ENCODE measurements at places on chromosomes 12 and 14.
A peak's percentile ranks its signal among the peaks of the same experiment; 100 is the strongest.

DNA sequence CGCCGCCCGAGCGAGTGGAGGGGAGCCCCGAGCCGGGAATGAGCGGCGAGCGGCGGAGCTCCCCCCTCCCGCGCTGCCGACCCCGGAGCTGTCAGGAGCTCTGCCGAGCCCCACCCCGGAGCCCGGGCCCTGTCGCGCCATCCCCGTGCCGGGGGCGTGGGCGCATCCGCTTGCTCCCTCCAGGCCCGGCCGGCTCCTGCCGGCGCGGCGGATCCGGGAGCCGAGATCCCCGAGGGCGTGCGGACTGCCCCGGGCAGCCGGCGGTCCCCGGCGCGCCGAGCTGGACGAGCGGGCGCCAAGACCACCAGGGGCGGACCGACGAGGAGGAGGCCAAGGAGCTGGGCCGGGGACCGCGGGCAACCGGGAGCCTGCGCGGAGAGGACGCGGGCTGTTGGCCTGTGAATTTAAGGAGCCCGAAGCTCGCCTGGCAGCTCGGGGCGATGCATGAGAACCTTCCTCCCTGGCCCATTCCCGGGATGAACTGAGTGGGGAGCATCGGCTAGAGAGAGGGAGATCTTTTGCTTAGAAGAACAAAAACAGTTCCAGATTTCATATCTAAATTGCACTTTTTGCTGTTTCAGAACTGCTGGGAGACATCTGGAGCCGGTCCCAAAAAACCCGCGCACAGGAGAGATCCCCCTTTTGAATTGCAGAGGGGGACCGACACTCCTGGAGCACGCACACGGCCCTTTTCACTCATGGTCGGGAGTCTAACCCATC, 2.0 kb downstream of the PTHLH start:
- DNase-seq, result peak; percentile 57

- DNase-seq, result no peak
These were observed 15.7 kb upstream of the PHETA1 start for GRCh38 chr12:111384596-111384995.

DNA sequence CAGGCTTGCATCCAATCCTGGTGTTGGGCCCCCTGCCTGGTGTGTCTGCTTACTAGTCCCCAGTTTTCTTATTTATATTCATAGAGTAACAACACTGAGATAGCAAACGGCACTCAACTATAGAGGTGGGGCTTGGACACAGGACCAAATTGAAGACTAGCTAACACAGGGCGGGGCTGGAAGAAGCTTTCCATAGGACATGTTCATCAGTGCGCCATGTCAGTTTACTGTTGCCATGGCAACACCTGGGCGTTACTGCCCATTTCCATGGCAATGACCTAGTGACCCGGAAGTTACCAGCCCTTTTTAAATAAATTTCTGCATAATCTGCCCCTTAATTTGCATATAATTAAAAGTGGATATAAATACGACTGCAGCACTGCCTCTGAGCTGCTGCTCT, 275.5 kb upstream of the TMEM132C start:
- DNase-seq, result no peak

DNA sequence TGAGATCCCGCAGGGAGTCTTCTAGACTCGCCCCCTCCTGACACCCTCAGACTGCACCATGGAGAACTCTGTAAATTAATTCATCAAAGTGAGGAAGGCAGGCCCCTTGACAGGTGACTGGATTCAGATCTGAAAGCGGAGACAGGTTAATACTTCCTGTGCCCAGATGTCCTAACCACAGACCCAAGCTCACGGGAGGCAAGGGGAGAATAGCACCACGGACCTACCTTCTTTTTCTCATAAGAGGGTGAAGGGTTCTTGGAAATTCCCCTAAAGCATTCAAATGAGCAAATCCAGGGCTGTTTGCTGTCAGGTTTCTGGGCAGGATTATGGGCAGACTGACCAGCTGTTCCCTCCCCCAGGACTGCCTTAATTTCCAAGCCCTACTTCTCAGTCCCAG, 170.0 kb downstream of the ZFP36L1 start:
- peak; percentile 24 for DNase-seq

DNA sequence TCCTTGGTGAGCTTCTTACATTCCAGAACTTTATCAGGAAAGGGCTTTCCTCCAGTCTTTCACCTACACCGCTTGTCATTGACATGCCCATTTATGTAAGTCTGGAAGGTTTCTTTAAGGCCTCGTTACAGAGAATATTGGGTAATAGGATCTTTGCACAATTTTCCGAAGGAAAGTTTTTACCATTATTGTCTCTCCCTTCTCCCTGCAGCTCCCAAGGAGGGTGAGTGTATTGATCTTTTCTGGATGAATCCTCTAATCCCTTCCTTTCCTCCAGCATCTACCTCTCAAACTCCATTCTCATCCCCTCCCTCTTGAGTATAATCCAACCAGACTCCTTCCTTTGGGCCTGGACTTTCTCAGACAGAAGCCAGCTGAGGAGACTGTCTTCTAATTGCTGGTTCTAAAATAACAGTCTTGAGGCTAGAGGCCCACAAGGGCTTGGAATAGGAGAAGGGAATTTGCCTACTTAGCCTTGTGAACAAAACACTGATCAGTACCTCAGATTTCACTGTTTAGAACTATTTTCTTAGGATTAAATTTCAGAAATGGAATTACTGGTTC, 21.8 kb downstream of the WNK1 start:
- no peak for DNase-seq

DNA sequence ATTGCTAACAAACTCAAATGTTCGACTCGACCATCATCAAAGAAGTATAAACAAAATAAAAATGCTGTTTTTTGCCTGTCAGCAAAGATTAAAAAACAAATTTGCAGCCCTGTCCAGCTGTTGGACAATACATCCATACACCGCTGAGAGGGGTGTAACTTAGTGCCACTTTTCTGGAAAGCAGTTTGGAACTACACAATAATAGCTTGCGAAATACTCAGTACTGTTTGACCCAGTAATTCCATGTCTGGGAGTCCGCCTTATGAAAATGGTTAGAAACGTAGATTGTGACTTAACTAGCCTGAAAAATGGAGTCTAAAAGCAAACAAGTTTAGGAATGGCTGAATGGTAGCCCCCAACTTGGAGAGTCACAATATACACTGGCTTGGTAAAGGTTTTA, 6.4 kb downstream of the USP30 start:
- no peak for DNase-seq

GRCh38 chr12:116406529-116406928, 129.0 kb upstream of the MED13L start:
- peak; percentile 96 for DNase-seq

DNA sequence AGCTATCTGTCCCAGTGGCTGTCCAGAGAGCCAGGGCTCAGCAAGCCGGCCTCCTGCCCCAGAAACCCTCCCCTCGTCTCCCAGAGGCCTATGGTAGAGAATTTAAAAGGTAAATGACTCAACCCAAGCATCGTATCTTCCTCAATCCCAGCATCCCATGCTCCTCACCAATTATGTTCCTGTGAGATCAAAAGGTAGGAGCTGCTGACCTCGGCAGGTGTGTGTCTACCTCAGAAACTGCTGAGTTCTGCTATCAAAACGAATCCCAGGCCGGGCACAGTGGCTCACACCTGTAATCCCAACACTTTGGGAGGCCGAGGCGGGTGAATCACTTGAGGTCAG, 49.3 kb downstream of the FOXN3 start:
- no peak for DNase-seq

DNA sequence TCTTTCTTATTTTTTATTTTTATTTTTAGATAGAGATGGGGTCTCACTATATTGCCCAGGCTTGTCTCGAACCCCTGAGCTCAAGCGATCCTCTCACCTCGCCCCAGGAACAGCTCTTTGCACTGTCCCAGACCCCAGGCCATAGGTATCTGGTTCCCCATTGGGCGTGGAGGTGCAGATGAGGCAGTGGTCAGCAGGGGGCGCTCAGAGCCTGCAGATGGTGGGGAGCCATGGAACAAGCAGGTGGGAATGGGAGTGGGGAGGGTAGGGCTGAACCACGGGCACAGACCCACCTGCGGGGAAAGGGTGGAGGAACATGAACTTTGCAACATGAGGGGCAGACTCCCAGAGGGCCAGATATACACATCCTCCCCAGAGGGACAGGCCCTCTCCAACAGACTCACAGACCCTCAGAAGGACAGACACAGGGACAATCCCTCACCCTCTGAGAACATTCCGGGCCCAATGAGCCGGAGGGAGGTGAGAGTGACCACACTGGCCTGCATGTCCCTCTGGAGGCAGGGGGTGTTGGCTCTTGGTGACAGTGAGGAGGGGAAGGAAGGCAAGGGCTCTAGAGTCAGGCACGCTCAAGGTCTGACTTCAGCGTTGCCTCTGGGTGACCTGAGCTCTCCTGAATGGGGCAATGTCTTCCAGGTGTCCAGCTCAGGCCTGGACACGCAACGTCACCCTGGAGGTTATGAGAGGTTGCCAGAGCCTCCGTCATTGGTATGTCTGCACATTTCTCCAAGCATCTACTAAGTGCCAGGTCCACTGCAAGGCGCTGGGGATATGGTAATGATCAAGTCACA, 34.9 kb downstream of the KRT80 start:
- DNase-seq, result peak; percentile 90

- DNase-seq, result no peak
These were observed 781.4 kb upstream of the TMEM132C start for GRCh38 chr12:127485528-127485927.

DNA sequence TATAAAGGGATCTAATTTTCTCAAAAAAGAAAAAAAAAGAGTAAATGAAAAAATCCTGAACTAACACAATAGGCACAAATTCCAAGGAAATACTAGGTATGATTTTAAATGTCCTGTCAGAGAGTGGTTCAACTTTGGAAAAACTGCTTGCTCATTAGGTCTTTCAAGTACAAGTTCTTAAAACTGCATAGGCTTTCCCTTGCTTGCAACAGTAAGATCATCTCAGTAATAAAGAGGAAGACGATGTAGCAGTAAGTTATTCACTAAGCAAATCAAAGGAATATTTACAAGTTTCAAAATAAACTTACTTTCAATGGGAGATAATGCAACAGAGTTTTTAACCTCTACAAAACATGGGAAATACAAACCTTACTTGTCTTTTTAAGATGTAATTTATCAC, 21.6 kb downstream of the CORO1C start:
- no peak for DNase-seq

DNA sequence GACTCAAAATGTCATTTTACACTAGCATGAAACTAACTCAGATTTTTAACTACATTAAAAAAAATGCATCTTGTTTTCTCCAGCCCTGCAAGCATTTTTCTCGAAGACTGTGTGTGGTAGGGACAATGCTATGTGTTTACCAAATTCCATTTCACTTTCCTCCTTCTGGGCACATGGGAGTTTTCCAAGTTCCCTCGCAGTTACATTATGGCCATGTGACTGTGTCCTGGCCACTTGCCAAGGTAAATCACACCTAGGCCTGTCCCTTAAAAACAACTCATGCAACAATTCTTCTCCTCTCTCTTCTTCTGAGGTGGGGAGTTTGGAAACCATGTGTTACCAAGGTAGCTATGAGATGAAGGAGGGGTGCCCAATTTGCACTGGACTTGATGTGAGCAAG, 108.7 kb downstream of the SYT10 start:
- DNase-seq, result no peak

GRCh38 chr14:65696801-65697200, 284.3 kb downstream of the FUT8 start:
- DNase-seq, result no peak

GRCh38 chr12:94879542-94879941, 124.0 kb downstream of the NDUFA12 start:
- DNase-seq, result no peak

DNA sequence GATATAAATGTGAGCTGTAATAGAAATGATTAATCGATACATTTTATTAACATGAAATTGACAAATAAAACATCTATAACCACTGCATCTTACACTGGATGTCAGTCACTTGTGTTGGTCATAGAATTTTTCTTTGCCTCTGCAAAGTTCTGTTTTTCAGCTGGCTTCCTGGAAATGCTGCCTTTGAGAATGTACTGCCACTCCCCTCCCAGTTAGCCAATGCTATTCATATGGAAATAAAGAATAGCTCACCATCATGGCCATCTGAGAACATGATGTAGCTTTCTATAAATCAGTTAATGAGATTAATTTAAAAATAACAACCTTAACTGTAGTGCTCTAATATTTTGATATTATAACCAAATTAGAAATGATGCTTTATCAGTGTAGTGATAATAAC, 41.1 kb downstream of the SLCO1B1 start:
- no peak for DNase-seq

DNA sequence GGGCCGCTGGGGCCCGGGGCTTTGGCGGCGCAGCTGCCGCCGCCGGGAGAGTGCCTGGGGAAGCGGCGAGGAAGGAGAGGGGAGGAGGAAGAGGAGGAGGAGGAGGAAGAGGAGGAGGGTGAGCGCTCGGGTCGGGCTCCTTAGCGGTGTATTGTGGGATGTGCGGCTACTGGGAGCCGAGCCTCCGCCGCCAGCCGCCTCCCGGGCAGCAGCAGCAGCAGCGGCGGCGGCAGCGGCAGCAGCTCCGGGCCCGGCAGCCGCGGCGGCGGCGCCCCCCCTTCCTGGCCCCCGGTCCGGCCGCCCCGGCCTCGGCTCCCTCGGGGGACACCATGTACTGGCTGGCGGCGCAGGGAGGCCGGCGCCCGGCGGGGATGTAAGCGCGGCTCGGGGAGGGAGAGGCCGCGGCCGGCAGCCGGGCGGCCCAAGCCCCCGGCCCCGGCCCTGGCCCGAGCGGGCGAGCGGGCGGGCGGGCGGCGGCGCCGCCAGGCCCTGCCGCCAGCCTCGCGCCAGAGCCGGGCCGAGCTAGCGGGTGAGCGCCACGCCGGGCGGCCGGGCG, at the start of gene SETD1B:
Gene SETD1B (plus strand): TSS at position 149 of the 556 bp plus-strand sequence. CDS start 729 bp downstream, outside the sequence.
- DNase-seq, result no peak

GRCh38 chr12:131671871-131672270, 39.0 kb upstream of the SFSWAP start:
- peak; percentile 75 for DNase-seq

DNA sequence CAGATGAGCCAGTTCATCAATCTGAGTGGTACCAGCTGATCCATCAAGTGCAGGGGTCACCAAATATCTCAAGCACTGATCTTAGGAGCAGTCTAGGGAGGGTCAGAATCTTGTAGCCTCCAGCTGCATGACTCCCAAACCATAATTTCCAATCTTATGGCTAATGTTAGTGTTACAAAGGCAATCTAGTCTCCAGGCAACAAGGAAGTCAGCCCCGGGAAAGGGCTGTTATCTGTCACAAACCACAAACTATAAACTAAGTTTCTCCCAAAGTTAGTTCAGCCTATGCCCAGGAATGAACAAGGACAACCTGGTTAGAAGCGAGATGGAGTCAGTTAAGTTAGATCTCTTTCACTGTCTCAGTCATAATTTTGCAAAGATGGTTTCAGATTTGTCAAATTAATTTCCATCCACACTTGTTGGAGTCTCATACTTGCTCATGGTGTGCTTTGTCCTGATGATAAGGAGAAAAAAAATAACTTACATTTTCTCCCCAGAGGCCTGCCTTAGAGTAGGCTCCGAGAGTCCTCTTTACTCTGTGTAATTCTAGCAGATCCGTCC, 3.9 kb upstream of the ABHD4 start:
- no peak for DNase-seq

- DNase-seq, result no peak
These were observed 64.5 kb upstream of the MANSC4 start for GRCh38 chr12:27844366-27845090.
